Kasumi-1 (cell line): ENCODE measurements at places on chromosomes 6 and 20.
A peak's percentile ranks its signal among the peaks of the same experiment; 100 is the strongest.

DNA sequence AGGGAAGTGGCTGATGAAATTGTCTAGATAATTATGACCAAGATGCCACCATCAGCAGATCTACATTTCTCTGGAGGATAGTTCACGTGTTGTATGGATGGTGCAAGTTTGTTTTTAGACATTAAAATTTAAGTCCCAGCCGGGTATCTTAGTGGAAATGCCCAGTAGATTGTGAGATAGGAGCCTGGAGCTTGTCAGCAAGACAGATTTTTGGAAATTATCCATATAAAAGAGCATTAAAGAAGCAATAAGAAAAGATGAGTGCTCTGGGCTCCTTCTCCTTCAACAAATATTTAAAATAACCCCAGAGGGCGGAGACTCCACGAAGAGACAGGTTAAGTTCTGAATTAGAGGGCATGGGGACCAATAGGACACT is 47.6 kb upstream of the SMLR1 start:
- no peak for DNase-seq

DNA sequence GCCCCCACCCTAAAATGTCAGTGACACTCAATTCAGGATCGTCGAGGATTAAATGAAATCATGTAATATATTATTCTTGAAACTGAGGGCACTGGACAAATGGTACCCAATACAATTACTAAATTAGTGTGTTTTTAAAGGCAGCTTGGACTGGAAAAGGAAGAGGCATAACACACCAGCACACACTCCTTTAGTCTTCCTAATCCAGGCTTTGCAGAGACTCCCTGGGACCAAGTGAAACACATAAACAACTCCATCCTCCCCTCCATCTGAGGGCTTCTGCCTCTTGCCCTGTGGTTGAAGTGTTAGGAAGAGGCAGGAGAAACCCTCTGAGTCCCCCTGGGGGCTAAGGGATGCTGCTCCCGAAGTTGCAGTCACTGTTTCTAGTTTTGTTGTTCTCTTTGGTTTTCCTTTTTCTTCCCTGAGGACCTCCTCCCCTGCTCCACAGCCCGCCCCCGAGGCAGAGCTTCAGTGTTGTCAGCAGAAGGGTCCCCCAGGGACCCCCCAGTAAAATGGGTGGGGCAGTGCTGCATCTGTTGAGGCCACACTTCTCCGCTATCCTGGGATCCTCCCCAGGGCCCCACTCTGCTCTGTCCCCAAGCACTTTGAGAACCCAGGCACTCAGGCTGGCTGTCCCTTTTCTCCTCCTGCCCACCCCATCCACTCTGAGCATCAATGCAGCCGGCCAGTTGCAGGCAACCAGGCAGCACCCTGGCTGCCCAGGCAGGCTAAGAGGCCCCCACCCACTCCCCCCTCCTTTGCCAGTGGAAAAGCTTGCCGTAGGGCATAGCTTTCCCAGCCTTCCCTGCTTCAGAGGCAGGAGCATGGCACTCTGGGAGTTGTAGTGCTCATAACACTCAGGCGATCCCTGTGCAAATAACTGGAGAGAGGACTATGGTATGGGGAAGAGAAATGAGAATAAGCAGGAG is 5.9 kb downstream of the TMEM63B start:
- peak; percentile 17 for DNase-seq

DNA sequence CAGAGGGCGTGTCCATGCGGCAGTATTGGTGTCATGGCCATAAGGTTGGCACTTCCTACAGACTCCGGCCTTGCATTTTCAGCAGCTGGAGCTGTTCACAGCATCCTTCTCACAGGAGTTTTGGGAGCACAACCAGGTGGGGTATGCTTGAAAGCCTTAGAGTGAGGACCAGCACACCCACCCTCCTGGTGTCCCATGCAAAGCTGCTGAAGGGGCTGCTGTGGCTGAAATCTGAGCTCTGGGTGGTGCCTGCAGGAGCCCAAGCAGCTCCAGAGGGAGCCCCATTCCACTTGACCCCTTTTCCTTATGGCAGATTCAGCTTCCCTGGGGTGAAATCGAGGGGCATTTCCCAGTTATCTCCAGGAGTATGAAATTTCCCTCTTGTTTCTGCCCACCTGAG is 74.0 kb upstream of the BHLHE23 start:
- DNase-seq: no peak

GRCh38 chr20:62692176-62692575 is 16.5 kb upstream of the NTSR1 start:
- no peak for DNase-seq

GRCh38 chr6:41568585-41569384 is 22.6 kb downstream of the FOXP4 start:
- no peak for DNase-seq

DNA sequence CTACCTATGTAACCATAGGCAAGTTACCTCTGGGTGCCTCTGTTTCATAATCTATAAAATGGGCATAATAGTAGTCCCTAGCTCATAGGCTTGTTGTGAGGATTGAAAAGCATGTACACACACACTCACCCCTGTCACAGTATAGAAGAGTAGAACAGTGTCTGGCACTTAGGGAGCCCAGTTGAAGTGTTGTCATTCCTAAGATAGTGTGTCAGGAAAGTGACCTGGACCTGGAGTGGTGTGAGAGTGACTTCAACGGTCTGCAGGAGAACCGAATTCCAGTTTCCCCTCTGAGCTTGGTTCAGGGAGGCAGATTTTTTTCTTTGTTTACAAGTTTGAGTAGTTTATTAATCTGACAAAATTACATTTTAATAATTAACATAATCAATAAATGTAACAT is 229.9 kb upstream of the MAP3K7 start:
- DNase-seq: no peak
